ENCODE measurements at places on chromosomes 16 and 17. TPM values are rescaled to one million over a fixed set of nuclear protein-coding genes. Genes with fewer than 3 reads are reported as not detected.
A peak's percentile ranks its signal among the peaks of the same experiment; 100 is the strongest.

GRCh38 chr17:78953356-78954350, 26.1 kb downstream of the LGALS3BP start:
- no peak for DNase-seq

DNA sequence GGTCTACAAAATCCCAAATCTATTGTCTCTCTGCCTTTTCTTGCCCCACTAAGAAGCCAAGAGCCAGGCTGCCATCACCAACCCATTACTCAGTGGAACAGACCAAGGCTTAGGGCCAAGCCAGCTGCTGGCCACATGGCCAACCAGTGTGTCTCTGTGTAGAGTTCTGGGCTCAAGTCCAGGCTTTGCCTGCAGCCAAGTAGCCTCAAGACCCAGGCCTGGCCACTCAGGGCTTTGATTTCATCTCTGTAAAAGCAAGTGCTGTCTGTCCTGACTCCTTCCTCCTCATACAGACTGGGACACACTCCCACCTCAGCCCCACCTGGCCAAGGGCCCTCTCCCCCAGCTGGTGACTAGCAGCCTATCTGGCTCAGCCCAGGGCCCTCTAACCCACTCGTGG, 14.6 kb downstream of the SREBF1 start:
- DNase-seq, result peak; percentile 72

DNA sequence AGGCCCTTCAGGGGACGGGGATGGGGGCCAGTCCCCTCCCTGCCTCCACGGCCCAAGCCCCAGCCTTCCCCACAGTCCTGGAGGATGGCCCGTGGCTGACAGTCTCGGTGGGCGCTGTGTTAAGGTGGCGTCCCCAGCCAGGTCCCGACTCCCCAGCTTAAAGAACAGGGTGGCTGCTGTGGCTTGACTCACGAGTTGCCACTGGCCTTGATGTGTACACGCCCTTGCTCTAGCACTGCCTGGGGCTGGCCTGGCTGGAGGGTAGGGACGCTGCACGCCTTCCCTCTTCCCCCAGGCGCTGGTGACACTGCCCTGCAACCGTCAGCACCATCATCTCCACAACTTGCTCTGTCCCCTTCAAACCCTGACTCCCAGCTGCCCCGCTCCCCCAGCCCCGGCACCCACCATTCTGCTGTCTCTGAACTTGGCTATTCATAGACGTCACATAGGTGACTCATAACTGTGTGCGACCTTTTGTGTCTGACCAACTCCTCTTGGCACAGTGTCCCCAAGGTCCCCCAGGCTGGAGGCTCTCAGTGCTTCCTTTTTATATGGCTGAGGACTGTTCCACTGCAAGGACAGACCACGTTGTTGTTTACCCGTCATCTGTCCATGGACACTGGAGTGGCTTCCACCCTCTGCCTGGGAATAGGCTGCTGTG, 6.3 kb downstream of the GNPTG start:
- DNase-seq, result no peak

DNA sequence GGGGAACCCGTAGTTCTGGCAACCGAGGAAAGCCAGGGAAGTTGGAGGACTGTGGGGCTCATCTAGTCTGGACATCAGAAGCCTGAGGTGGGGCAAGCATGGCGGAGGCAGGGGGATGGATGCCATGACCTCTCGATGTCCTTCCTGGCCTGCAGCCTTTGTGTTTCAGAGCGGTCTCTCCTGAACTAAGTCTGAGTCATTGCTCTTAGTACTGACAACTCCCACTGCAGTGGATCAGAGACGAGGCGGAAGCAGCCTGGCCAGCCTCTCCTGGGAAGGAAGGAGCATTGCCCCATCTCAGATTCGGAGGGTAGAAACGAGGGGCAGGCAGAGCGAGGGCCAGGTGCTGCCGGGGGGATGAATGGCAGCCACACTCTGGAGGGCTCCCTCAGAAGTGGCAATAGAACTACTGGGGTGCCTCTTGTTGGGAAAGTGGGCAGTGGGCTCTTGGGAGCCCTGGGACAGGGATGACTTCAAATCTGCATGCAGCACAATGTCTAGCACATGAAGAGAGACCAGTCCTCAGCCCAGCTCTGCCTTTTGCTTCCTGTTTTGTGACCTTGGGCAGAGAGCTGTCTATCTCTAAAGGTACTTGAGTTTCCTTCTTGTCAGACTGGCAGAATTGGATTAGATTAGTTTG, 3.6 kb upstream of the STAC2 start:
- DNase-seq, result no peak

DNA sequence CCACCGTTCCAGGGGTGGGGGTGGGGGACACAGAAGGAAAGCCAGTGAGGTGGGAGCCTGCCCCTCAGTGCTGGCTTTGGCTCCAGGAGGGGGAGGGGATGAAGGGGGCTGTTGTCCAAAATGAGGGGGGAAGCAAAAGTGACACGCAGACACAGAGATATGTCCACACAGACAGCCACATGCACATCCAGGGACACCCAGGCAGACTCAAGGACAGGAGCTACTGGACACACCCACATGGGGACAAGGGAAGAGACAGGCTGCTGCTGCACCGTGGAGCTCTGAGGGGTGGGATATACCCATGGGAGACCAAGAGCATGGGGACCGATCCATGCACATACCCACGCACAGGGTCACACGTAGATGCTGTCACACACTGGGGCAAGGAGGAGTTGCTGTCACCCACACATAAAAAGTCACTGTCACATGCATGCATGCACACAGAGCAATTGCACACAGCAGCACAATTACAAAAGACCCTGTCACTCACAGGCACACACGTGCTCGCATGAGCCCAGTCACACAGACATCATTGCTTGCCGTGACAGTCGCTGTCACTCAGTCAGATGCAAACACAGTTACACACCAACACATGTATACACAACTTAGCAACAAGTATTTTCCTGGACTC, 1.3 kb downstream of the THRA start:
- DNase-seq, result peak; percentile 34

- DNase-seq, result no peak
Measured at GRCh38 chr16:88538366-88539060, 31.7 kb upstream of the ZC3H18 start.

DNA sequence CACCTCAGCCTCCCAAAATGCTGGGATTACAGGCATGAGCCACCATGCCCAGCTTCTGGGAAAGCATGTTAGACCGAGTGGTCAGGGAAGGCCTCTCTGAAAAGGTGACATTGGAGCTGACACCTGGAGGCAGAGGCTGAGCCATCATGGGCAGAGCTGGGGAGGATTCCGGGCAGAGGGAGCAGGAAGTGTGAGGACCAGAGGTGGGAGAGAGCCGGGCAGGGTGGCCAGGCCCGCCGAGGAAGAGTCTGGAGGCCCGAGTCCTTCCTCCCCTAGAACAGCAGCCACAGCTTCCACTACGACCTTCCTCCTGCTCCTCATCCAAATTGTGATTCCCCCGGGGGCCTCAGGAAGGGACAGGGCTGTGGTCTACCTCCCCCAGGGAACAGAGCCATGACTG, 74.7 kb downstream of the COG7 start:
- DNase-seq, result no peak

- no peak for DNase-seq
Measured at GRCh38 chr17:5034651-5035050, 575 bp downstream of the SLC52A1 start.

GRCh38 chr17:32388613-32389459, 38.9 kb downstream of the ZNF207 start:
- DNase-seq, result no peak

- DNase-seq, result no peak
Measured at GRCh38 chr16:588639-588888, 1.3 kb upstream of the RAB40C start.

ADAD2 gene
- total RNA-seq, result 0.25 TPM

ARL4D gene
- 1.7 TPM for total RNA-seq

CEP295NL gene
- 0.87 TPM for total RNA-seq

SLC52A1 gene
- not detected for total RNA-seq

IRX5 gene
- total RNA-seq, result not detected

ACE gene
- total RNA-seq, result 18.3 TPM

MYH8 gene
- not detected for total RNA-seq
